CD4-positive, CD25-positive, alpha-beta regulatory T cell (primary cell): ENCODE measurements at places on chromosomes 1 and 21.
A peak's percentile ranks its signal among the peaks of the same experiment; 100 is the strongest.

DNA sequence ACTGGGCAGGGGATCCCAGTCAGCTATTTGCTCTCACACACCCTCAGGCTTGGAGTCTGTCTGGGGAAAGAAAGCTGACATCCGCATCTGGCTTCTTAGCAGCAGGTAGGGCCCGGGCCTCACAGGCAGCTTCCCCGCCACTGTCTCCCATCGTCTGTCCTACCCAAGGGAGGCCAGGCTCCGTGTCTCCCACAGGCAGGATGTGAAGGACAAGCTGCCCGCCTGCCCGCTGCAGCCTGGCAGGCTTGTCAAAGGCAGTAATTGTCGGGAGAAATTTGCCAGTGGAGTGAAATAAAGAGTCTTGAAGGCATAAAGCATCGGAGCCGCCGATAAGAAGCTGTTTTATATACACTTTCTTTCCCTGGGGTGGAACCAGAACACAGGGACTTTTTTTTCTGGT lies 44.0 kb upstream of the DISP3 start:
- no peak for DNase-seq

GRCh38 chr1:164519426-164519825 lies 39.6 kb upstream of the PBX1 start:
- DNase-seq = no peak

DNA sequence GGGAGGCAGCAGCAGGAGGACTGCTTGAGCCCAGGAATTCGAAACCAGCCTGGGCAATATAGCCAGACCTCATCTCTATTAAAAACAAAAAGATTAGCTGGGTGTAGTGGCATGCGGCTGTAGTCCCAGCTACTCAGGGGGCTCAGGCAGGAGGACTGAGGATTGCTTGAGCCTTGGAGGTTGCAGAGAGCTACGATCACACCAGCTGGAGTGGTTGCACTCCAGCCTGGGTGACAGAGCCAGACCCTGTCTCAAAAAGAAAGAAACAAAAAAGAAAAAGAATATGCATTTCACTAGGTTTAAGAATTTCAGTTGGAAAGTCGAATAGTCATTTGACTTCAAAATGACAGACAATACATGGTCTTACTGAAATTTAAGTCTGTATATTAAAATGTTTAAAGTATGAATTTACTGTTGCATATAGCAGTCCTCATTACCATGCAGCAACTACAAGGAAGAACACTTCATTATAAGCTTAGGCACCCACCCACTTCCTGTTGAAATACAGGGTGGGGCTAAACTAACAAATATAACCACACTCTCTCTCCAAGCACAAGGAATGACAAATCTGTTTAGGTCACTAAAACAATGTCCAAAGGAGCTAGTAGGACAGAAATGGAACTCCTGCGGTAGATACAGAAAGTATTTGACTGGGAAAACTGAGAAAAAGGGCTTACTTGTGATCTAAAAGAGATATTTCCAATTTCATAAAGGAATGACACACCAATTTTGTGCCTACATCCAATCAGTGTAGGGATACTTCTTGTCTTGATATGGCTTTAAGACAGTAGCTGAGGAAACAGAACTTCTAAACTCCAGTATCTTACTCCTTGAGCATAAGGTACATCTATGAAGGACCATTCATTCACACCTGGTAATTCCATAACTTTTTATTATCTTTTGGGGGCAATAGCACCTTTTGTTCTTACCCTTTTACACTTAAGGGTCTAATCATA lies 44.1 kb downstream of the GPR3 start:
- no peak for DNase-seq

GRCh38 chr1:25549273-25550154 lies 6.1 kb downstream of the LDLRAP1 start:
- peak; percentile 61 for DNase-seq

GRCh38 chr1:4171480-4172450 lies 271.7 kb upstream of the C1orf174 start:
- no peak for DNase-seq

- DNase-seq = peak; percentile 68
Measured at GRCh38 chr1:111516005-111516535, 12.6 kb upstream of the ADORA3 start.

DNA sequence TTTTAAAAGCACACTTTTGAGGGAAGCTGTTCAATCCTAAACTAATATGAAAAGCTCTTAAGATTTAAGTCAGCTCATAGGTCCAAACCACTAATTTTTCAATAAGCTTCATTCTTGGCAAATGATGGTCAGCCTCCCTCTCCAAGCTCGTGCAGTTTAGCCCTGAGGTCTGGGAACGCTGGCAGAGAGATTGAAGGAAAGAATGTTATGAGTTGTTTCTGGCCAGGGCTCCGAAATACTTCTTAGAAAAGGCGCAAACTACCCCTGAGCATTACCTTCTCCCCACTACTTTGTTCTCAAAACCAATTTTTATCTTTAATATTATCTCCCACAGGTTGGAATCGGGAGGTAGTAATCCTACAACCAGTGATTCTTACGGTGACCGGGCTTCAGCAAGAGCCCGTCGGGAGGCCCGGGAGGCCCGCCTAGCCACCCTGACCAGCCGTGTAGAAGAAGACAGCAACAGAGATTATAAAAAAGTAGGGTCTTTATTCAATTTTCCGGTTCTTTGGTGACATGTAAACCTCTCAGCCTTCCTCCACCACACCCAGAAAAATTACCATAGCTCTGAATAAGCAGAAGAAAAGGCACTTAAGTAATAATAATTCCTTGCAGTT lies 147.7 kb downstream of the SYT2 start:
- DNase-seq = no peak

DNA sequence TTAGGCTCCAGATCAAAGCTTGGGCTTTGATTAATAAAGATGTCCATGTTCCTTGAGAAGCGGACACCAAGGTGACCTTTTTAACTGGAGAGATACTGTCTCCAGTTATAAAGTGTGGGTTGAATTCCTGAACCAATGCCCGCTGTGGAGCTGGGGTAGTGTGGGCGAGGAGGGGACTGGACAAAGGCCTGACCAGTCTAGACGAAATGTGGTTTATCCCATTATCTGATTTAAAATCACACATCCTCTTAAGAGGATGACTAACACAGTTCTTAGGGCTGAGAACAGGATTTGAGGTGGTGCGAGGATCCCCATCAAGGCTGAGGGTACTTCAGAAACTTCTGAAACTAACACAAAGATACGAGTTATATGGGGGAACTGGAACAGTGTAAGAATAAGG lies 84.5 kb upstream of the GCLM start:
- no peak for DNase-seq

DNA sequence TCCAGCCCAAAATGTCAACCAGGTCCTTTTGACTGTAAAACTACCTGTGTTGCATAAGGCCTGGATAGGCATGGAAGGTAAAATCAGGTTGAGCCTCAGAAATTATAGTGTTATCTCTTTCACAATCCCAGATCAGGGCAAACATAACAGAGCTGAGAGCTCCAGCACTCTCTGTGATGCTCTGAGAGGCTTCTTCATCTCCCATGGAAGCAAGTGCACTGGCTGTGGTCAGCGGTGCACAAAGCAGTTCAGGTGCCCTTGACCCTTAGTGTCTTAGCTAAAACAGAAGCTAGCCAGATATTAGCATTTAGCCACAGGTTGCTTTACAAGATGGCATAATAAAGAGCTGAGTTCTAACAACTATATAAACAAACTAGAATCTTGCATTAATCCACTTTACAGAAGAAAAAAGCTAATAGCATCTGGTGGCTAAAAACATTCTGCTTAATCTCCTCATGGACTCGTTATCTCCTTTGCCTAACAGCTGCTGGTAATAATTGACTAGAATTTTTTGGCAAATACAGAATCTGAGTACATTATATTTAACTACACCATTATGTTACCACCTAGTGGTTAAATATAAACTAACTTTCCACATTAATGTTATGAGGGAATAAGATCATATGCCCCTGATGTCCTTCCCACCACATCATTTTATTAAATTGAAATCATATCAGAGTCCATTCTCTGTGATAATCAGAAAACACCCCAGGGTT lies 25.6 kb upstream of the POGK start:
- no peak for DNase-seq

DNA sequence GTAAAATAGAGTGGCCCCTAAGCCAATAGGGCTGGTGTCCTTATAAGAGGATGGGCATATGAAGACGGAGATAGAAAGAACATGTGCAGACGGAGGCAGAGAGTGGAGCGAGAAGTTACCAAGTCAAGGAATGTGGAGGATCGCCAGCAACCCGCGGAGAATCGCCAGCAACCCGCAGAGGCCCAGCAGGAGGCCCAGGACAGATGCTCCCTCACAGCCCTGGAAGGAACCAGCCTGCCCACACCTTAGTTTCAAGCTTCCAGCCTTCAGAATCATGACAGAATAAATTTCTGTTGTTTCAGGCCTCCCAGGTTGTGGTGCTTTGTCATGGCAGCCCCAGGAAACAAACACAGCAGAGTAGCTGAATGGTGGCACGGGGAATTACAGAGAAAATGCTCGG lies 9.6 kb downstream of the CLDN14 start:
- DNase-seq = no peak

GRCh38 chr1:17531682-17532487 lies 7.6 kb upstream of the ARHGEF10L start:
- DNase-seq = no peak
